ENCODE measurements at places on chromosomes 6 and 20.

- no peak for DNase-seq
Observed at GRCh38 chr20:43492101-43492500, 15.4 kb upstream of the L3MBTL1 start.

DNA sequence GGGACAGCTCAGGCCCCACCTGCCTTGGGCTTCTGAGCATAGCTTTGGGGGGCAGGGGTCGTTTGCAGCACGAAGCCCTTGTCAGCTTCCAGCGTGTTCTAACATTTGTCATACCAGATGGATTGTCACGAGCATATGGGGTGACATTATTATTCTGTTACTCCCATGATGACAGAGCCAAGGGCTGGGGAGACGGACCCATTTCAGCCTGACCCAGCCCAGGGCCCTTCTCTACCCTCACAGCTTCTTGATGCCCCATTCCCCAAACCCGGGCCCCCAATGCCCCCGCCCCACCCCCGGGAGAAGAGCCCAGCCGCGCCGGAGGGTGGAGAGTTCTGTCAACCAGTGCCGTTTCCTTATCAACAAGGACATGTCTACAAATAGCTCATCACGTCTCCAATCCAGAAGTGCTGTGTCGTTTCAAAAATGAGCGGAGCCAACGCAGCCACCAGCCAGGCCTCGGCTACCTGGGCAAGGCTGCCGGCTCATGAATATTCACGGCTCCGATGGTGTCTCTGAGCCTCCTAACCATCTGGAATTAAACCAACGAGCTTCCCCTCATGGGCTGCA, 9.6 kb upstream of the CHRNA4 start:
- no peak for DNase-seq

DNA sequence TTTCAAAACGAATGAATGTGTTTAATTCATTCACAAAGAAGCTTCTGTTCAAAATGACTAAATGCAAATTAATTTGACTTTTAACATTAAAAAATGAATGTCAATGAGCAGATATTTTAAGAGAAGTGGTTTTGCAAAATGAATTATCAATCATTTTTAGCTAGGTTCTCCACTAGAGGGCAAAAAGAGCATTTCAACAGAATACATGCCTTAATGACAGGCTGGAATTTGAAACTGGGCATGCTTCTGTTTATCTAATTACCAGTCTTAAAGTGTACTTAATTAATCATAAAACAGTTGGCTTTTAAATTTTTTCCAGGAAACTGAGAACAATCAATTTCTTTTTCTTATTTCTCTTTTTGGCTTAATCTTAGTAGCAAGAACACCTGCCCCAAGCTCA, 63.8 kb upstream of the TINAG start:
- no peak for DNase-seq

DNA sequence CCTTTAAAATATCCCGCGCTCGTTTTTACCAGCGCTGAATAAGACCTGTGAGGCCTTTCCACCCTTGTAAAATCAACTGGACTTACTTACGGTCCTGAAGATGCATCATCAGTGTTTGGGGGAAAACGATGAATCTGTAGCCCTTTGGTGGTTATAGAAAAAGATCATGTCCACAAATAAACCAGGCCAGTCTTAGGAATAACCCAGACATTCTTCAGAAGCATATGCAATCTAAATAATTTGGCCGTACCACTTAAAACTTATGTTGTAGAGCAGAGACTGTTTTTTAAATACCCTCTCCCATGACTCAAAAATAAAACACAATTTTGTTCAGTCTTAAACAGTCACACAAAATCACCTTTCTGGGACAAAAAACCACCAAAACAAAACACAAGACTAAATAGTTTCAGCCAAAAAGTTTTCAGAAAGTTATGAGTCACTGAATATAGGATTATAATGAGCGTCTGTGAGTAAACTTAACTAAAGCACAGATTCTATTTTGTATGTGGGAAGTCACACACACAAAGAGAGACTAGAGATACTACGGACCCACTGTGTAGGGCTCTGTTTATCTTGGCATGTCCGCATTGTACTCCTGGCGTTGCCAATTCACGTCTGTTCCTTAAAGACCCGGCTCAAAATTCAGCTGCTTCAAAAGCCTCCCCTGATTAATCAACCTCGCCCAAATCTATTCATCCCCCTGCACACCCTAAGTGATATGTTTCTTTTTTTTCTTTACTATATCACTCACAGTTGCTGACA, 26.5 kb upstream of the SMOC2 start:
- DNase-seq, result no peak

DNA sequence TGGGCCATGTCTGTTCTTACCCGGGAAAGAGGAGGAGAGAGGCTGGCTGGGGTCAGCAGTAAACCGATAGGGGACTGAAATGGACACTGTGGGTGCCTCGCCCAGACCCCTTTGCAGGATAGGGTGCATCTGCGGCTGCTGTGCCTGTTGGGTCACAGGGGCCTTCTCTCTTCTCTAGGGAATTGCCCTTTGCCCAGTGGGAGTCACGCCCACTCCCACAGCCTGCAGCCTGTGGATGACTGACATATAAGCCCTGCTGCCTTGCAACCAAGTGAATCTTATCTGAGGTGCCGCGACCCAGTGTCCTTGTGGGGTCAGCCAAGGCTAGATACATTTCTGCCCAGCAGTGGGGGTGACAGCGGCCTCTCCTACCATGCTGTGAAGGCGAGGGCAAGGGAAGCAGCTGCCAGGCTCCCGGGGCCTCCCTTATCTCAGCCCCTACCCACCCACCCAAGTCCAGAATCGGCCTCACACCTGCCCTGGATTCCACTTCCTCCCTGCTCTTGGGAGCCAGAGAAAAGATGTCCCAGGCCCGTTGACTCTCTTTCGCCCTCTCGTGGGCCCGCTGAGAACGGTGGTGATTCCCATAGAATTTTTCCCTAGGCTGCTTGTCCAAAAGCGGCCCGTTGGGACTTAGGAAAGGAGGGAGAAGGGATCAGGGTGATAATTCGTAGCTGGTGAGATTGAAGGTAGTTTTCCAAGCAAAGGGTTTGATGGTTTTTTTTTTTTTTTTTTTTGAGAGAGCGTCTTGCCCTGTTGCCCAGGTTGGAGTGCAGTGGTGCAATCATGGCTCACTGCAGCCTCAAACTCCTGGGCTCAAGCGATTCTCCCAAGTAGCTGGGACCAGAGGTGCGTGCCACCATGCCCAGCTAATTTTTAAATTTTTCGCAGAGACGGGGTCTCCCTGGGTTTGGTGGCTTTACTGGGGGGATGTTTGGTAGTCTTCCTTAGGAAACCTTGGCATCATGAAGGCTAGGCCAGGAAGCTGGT, 76.4 kb upstream of the RNF24 start:
- peak; percentile 46 for DNase-seq

- peak; percentile 66 for DNase-seq
Observed at GRCh38 chr6:30877419-30878262, 6.7 kb upstream of the DDR1 start.

GRCh38 chr20:31803552-31804291, 15.4 kb upstream of the MYLK2 start:
- DNase-seq, result no peak

- no peak for DNase-seq
Observed at GRCh38 chr6:107611094-107611810, 121.3 kb downstream of the SOBP start.

GRCh38 chr6:143608906-143609305, 68.9 kb upstream of the PHACTR2 start:
- DNase-seq, result no peak

DNA sequence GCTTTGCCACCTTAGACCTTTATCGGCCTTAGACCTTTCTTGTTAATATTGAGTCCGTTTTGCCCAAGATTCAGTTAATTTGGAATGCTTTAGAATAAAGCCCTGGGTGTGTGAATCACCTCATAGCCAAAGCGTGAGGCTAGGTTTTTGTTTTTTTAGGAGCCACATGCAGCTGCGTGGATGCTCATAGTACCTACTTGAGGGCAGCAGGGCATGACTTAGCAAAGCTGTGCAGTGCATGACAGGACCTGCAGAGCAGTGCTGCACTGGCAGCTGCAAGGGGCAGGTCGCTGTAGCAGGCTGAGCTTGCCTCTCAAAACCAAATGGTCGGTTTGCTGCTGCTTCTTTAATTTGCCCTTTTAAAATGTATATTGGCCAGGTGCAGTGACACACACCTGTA, 116.1 kb downstream of the JAG1 start:
- no peak for DNase-seq

DNA sequence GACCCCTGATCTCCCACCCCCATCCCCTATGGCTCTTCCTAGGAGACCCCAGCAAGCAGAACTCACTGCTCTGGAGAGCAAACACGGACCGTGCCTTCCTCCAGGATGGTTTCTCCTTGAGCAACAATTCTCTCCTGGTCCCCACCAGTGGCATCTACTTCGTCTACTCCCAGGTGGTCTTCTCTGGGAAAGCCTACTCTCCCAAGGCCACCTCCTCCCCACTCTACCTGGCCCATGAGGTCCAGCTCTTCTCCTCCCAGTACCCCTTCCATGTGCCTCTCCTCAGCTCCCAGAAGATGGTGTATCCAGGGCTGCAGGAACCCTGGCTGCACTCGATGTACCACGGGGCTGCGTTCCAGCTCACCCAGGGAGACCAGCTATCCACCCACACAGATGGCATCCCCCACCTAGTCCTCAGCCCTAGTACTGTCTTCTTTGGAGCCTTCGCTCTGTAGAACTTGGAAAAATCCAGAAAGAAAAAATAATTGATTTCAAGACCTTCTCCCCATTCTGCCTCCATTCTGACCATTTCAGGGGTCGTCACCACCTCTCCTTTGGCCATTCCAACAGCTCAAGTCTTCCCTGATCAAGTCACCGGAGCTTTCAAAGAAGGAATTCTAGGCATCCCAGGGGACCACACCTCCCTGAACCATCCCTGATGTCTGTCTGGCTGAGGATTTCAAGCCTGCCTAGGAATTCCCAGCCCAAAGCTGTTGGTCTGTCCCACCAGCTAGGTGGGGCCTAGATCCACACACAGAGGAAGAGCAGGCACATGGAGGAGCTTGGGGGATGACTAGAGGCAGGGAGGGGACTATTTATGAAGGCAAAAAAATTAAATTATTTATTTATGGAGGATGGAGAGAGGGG, 1.4 kb downstream of the LTA start:
- DNase-seq, result no peak

- no peak for DNase-seq
Observed at GRCh38 chr6:119183457-119183856, 105.0 kb upstream of the FAM184A start.

DNA sequence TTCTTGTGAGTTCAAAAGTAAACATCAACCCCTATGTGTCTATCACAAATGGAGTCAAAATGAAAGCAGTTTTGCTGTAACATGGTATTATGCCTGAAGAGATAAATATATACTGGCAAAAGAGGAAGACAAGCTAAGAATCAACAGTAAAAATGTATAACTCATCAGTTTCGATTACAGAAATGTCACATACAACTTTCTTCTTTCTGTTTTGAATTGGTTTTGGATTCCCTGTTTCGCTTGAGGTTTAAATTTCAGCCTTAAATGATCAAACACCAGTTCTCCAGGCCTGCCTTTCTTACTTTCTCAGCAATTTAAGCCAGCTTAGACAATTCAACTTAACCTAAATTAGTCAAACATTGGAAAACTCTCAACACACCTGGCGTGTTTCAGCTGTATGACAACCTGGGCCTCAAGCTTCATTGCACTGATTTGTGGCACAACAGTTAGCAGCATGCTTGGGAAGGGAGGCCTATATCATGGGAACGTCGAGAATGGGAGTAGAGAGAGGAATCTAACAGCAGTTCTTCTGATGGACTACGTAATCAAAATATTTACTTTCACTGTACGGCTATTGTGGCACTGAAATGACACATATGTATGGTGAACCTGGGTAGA, 51.9 kb upstream of the MARCKS start:
- DNase-seq, result no peak

GRCh38 chr6:127102299-127102698, 16.2 kb upstream of the RSPO3 start:
- DNase-seq, result no peak

- DNase-seq, result no peak
Observed at GRCh38 chr20:32664012-32664677, 9.6 kb downstream of the C20orf203 start.

Measured in stimulated activated CD4-positive, alpha-beta T cell treated with anti-CD3 and anti-CD28 coated beads, Interleukin-4, amount 100 ng/mL, for 4 hours (primary cell).